ENCODE measurements at places on chromosomes 13 and 19.

DNA sequence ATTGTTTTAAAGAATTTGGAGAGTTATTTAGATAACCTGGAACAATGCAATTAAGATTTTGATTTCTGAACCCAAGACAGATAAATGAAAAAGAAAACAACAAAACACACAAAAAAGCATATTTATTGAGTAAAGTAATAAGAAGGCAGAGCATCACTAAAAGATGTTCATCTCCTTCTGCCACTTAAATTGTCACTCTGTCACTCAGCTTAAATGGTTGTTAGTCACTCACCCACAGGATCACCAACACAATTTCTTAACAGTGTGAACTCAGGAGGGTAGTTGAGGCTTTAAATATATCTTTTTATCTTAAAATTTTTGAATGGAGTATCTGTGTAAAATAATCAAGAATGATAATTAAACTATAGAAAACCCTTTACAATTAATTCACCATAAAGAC is 1215.5 kb upstream of the PCDH20 start:
- no peak for DNase-seq

- DNase-seq: no peak
Observed at GRCh38 chr19:33813391-33814101, 16.9 kb downstream of the KCTD15 start.

GRCh38 chr13:27393101-27393500 is 31.3 kb upstream of the GTF3A start:
- DNase-seq: no peak

DNA sequence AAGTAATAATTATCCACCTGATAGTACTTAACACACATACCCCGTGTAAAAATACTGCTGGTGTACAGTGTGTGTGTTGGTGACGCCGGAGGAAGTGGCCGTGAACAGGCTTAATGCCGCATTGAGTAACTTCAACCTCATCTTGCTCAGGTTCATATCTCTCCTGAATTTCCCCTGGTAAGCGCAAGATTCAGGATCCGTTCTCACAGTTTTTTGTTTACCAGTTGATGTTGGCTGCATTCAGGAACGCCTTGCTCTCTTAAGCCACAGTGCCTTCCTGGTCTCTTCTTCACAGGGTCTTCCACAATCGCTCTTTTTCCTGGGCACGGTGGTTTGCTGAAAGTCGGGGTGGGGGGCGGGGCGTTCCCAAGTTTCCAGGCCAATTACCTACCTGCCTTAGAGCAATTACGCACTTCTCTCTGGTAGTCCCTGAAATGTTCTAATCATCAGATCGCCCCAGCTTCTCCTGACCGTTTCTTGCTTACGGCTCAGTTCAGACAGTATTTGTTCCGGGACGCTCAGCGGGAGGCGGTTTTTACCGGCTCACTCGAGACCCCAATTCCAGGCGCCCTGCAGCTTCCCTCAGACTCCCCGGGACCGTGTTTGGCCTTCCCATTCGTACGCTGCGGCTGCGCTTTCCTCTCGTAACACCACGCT is 706 bp upstream of the DNAJC3 start:
- DNase-seq: peak; percentile 16

DNA sequence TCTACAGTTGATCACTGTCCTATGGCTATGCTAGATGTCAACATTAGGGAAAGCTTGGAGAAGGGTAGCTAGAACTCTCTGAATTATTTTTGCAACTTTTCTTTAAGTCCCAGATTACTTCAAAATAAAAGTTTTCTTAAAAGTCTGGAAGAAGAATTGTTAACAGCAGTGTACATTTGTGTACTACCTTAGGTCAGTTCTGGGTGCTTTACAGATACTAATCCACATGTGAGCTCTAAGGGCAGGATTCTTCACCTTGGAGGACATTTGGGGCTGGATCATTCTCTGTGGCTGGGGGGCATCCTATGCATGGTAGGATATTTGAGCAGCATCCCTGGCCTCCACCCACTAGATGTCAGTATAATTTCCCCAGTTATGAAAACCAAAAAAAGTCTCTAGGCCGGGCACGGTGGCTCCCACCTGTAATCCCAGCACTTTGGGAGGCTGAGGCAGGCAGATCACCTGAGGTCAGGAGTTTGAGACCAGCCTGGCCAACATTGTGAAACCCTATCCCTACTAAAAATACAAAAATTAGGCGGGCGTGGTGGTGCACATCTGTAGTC is 2.8 kb downstream of the BRME1 start:
- no peak for DNase-seq

DNA sequence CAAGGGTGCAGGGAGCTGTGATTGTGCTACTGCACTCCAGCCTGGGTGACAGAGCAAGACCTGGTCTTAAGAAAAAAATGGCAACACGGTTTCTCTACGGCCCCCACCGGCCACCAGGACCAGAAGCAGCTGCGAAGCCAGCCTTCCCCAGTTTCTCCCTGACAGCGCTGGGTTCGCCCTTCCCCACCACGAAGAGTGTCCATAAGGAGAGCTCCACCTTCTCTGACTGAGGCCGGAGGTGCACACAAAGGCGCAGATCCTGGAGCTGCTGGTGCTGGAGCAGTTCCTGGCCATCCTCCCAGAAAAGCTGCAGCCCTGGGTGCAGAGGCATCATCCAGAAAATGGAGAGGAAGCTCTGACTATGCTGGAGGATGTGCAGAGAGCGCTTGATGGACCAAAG is 52.2 kb upstream of the ZNF599 start:
- DNase-seq: no peak

- DNase-seq: no peak
Observed at GRCh38 chr19:38699027-38699346, 45.3 kb downstream of the CAPN12 start.

DNA sequence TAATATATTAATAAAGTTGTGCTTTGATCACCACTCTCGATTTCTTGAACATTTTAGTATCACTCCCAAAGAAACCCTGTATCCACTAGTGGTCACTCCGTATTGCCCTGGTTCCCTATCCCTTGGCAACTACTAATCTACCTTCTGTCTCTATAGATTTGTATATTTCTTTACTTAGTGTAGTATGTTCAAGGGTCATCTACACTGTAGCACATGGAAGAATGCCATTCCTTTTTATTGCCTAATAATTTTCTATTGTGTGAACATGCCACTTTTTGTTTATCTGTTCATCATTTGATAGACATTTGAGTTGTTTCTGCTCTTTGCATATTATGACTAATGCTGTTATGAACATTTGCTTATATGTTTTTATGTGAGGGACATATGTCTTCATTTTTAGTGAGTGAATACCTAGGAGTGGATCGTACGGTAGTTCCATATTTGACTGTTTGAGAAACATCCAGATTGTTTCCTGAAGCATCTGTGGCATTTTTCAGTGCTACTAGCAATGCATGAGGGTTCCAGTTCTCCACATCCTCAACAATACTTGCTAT is 254.0 kb downstream of the GPC6 start:
- DNase-seq: no peak

DNA sequence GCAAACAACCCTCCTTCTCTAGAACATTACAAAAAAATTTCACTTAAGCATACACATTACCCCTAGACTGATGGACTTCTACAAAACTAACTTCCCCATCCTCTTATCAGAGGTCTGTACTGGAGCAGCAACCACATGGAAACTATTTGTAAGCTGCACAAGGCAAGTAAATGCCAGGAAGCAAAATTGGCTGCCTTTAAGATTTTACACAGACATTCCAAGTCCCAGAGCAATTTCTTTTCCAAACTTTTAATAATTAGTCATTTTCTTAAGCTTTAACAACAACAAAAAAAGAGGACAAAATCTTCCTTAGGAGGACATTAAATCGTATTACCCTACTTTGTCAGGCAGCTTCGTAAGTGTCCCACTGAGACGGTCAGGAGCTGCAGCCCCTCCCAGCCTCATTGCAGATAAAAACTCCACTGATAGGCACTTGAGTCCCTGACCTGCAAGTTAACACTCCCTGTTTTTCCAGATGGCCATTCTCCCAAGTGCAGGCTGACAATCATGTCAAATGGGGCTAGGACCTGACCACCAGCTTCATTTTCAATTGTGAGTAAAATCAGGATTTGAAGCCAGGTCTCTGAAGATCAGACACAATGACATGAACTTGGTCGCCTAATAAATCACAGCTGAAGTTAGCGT is 680.1 kb downstream of the DIAPH3 start:
- no peak for DNase-seq

GRCh38 chr13:99434258-99434788 is 66.9 kb upstream of the TM9SF2 start:
- peak; percentile 64 for DNase-seq

- DNase-seq: no peak
Observed at GRCh38 chr13:113455384-113455783, 2.1 kb upstream of the ADPRHL1 start.

GRCh38 chr19:33402421-33403220 is 29.1 kb downstream of the CEBPG start:
- DNase-seq: peak; percentile 7

DNA sequence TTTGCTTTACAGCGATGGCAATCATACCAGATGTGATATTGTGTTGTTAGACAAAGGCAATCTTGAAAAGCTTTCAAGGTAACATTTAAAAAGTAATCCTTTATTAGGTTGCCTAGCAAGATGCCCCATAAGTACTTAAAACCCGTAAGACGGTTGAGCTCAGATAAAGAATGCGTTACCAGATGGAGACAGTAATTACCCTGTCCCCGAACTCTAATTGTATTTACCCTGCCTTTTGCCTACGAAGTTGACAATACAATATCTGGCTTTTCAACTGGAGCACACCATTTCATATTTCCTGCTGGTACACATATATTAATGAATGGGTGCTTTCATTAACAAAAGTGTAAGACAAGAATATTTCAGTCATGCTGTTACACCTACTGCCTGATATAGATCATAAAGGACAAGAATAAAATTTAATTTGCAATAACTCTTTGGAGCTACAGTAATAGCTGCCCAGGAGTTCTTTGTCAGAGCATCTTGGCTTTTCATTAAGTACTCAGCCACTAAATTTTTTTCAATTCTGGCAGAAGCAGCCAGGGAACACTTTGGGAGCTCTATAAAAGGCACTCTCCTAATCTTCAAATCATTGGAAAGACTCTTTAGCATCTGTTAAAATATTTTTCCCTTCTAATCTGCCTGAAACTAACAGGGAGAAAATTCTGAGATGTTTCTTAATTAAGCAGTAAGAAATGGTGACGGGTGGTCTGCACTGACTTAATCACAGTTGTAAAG is 63.8 kb downstream of the DCT start:
- no peak for DNase-seq

DNA sequence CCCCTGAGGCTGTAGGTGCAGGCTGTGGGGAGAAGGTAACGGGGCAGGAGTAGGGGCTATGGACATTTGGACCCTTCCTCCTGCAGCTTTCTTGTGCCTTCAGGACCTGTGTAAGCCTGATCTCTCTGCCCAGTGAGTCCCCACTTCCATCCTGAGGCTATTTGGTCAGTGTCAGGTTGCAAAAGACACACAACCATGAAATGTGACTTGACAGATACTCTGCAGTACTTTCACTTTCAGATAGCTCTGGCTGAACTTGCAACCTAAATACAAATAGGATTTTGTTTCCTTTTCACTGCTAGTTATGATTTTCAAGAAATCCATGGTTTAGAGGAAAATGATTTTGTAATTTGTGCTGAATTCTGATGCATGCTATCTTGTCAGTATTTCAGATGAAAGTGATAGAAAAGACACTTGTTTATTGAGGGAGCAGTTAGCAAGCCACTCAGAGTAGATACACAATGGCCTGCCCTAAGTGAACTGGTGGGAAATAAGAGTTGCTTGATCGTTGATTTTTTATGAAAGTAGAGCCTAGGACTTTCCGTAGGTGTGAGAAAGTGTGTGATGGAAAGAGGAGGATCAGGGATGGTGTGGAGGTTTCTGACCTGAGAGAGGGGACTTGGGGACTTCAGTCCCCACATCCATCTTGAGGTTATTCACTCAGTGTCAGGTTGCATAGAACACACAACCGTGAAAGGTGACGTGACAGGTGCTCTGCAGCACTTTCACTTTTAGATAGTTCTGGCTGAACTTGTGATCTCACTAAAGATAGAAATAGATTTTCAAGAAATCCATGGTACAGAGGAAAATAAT is 18.1 kb upstream of the EID2 start:
- DNase-seq: no peak

DNA sequence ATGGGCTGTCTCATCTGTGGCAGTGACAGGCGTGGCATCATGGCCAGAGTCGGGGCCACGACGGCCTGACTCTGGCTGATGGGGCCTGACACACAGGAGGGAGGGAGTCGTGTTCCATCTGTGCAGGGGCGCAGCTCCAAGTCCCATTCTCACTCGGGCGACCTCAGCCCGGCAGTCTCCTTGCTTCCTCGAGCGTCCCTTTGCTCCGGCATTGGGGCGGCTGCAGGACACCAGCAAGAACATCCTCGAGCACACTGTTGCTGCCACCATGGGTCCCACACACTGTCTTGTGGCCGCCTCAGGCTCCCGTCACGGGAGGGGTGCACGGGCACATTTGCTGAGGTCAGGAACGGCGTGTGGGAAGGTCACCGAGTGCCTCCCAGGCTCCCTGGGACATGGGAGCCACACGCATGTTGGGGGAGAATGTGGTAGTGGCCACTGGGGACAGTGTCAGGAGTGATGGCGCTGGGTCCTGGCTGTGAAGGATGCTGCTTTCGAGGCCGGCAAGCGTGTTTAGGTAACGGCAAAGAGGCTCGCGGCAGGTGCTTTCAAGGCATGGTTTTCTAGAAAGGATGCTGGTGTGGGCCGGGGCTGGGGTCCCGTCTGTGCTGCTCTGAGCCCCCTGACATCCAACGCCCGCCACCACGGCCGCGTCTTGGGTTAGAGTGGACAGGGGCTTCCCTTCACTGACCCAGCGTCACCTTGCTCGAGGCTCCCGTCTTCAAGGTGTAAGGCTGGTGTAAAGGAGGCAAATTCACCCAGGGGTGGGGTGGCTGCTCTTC is 3.4 kb downstream of the IZUMO4 start:
- no peak for DNase-seq

- DNase-seq: no peak
Observed at GRCh38 chr13:44801990-44802389, 187.3 kb downstream of the NUFIP1 start.

DNA sequence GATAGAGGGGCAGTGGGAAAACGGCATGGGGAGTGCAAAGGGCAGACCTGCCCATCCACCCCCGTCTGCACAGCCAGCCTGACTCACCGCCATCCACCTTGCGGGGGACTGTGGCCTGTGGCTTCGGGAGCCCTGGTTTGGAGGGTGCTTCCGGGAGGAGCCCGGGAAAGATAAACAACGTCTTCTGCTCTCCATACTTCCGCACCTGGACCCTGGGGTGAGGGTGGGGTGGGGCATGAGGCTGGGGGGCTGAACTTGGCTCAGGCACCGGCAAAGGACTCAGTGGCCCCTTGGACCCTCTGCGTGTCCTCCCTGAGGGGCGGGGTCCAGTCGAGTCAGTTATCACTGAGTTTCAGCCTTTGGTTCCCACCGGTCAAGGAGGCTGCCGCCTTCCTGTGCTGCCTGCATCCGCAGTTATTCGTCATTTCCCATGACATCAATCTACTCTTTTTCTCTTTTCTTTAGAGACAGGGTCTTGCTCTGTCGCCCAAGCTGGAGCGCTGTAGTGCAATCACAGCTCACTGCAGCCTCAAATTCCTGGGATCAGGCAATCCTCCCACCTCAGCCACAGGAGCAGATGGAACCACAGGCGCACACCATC is 3.2 kb downstream of the GPR108 start:
- no peak for DNase-seq

- DNase-seq: no peak
Observed at GRCh38 chr19:19268453-19269385, 4.4 kb downstream of the TM6SF2 start.

GRCh38 chr13:25463496-25463895 is 91.7 kb downstream of the ATP8A2 start:
- no peak for DNase-seq

Data from activated naive CD4-positive, alpha-beta T cell treated with anti-CD3 and anti-CD28 coated beads, Interleukin-2, amount 50 U/mL, for 16 hours (primary cell).